Skeletal muscle cell (primary cell): ENCODE measurements at places on chromosomes 13 and 19.

GRCh38 chr19:55131421-55131820 is 14.0 kb upstream of the PPP1R12C start:
- no peak for DNase-seq

DNA sequence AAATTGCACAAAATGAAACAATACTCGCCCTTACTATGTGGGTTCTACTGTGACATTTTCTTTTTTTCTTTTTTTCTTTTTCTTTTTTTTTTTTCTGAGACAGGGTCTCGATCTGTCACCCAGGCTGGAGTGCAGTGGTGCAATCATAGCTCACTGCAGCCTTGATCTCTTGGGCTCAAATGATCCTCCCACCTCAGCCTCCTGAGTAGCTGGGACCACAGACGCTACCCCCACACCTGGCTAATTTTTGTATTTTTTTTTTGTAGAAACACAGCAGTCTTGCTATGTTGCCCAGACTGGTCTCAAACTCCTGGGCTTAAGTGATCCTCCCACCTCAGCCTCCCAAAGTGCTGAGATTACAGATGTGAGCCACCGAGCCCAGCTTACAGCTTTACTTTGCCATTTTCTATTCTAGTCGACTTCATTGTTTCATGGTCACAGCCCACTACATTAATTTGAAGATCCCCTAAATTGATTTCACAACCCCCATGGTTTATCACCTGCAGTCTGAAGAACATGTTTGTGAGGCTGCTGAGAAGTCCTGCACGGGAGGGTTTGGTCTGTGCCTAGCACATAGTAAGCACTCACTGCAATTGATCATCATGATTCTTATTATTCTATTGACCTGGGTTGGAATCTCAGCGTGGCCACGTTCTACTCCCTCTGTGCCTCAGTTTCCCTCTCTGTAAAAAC is 3.8 kb downstream of the BCL3 start:
- DNase-seq: no peak

DNA sequence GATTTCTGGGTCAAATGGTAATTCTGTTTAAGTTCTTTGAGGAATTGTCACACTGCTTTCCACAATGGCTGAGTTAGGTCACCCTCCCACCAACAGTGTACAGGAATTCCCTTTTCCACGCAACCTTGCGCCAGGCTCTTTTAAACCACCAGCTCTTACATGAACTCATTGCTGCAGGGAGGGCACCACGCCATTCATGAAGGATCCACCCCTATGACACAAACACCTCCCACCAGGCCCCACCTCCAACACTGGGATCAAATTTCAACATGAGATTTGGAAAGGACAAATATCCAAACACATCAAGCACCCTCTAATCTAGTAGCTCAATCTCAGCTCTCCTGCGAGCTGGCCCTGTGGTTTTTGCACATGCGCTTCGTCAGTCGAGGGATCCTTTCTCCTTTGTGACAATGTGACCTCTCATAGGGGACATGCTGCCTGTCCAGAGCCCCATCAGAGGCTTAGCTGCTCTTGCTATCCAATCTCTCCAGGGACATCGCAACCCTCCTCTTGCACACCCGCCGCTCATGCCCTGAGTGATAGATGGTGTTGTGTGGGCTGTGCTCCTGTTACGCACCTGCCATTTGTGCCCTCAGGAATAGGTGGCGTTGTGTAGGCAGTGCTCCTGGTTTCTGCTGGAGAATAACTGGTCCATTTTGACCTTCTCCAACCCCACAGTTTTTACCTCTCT is 328.0 kb downstream of the UQCRFS1 start:
- no peak for DNase-seq

DNA sequence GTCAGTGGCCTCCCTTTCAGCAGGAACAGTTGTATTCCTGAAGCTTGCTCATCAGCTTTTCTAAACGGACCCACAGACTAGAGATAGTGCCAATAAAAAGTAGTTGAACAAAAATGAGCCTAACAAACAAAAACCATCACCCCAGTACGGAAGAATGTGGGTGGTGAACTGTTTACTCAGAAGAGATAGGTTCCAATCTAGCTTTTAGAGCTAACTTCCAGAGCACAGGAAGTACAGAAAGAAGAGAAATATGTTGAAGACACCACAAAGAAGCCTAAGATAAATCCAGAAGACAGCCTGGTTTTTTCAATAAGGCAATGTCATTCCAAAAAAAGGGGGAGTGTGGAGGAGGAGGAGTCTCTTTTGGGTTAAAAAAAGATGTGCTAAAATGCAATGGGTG is 2.8 kb upstream of the LMO7 start:
- DNase-seq: peak; percentile 71

DNA sequence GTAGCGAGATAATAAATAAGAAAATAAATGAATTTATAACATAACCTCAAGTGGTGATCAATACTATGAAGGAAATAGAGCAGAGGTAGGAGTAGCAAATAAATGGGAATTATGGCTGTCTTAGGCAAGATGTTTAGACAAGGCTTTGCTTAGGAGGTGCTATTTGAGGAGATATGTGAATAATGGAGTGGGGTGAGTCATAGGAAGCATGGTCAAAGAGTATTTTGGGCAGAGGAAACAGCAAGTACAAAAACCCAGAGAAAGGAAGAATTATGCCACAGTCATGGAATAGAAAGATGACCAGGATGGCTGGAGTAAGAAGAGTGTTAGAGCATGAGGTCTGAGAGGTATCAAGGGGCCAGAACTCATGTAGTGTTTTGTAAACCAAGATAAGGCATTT is 33.6 kb upstream of the LPAR6 start:
- peak; percentile 52 for DNase-seq

DNA sequence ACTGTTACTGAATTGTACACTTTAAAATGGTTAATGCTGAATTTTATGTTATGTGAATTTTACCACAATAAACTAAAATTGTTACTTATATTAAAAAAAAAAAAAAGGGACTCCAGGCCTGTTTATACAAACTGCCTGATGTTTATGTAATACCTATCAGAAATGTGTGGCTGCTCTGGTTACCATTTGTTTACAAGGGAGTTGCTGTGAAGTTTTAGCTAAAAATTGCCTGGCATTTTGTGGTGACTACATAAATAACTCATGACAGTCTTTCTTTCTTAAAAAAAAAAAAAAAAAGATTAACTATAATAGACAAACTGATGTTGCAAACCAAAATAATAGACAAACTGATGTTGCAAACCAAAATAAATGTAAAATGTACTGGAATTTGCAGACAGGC is 71.8 kb downstream of the CDADC1 start:
- no peak for DNase-seq

DNA sequence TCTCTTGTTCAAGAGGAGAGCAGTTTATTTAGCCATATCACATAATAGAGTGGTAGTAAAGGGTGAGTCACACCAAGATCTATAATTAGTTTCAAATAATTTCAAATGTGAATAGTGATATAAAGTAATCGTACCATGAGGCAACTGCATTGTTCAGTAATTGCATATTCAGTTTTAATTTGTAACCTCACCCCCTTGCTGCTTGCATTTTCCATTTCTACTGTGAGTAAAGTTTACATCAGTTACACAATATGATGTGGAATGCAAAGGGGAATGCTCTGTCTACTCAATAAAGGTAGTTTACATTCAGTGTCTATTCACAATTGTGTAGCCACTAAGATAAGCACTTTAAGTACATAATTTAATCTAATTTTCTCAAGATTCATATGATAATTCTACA is 1695.7 kb upstream of the SPRY2 start:
- no peak for DNase-seq

DNA sequence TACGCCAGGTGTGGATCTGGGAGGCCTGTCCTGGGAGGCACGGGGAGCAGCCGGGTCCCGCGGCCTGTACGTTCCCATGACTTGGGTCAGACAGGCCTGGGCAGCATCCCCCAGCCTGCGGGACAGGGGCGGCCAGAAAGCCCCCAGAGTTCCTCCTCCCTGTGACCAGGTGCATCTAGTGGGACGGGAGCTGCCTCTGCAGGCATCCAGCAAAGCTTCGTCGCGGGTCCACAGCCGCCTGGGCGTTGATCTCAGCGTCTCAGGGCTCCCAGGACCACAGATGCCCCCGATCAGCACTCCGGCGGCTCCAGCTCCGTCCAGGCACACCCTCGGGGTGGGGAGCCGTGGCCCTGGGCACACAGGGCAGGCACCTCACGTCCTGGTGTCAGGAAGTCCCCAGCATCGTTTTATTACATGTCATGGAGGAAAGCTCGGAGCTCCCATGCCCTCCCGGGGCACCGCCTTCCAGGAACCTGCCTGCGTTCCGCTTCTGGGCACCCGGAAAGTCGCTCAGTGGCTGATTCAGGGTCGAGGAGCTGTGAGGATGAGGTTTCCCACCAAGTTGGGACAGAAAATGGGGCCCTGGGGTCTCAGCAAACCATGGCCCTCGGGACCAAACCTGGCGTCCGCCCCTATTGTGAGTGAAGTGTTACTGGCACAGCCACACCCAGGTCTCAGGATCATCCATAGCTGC is 1.5 kb upstream of the GZMM start:
- DNase-seq: no peak

DNA sequence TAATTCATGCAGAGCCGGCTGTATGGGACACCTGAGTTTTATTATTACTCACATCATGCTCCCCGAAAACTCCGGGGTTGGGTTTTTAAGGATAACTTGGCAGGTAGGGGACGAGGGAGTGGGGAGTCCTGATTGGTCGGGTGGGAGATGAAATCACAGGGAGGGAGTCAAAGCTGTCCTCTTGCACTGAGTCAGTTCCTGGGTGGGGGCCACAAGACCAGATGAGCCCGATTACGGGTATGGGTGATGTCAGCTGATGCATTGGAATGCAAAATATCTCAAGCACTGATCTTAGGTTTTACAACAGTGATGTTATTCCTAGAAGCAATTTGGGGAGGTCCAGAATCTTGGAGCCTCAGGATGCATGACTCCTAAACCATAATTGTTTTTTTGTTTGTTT is 18.6 kb upstream of the COG3 start:
- DNase-seq: no peak

DNA sequence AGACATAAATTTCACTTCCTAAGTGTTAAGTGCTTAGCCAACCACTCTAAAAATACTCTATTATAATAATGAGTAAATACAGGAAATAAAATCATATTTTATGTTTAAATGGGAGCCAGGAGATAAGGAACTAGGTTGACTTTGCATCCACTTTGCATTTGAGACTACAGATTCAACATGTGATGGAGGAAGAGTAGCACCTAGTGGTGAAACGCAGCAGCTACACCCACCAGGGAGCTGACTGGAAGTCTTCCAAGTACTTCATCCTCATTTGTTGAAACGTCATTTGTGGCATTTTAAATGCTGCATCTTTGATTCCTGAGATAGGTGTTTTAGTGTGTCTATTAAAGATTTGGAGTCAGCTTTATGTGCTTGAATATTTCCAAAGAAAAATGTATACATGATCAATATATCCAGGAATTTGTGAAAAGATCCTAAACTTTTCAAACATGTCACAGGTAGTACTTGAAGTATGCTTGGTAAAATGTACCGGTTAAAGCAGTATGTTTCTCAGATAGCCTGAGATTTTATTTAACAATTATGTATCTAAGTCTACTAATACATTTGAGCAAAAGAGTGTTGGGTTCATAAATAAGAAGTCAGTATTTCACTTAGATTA is 17.4 kb upstream of the KCTD12 start:
- DNase-seq: no peak

- no peak for DNase-seq
Measured at GRCh38 chr19:581399-582111, 8.1 kb upstream of the HCN2 start.

GRCh38 chr13:57583529-57583928 is 48.0 kb upstream of the PCDH17 start:
- DNase-seq: no peak

DNA sequence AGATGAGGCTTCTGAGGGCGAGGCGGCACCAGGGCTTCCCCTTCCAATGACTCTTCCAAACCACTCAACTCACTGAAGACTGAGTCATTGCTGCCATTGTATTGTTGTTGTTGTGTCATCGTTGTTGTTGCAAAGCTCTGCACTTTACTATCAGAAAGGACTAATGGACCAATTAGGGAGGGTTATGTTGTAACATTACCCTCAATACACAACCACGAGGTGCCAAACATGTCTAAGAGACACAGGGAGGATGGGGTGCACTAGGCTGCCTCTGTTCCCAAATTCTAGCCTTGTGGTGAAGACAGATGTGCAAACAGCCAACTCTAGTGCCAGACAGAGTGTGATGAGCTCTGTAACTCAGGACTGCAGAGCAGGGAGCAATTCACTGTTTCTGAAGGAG is 1075.2 kb downstream of the UQCRFS1 start:
- DNase-seq: no peak
